ENCODE measurements at places on chromosomes 11 and 22.
A peak's percentile ranks its signal among the peaks of the same experiment; 100 is the strongest.

- no peak for DNase-seq
Measured at GRCh38 chr11:36824349-36824748, 226.3 kb upstream of the RAG2 start.

DNA sequence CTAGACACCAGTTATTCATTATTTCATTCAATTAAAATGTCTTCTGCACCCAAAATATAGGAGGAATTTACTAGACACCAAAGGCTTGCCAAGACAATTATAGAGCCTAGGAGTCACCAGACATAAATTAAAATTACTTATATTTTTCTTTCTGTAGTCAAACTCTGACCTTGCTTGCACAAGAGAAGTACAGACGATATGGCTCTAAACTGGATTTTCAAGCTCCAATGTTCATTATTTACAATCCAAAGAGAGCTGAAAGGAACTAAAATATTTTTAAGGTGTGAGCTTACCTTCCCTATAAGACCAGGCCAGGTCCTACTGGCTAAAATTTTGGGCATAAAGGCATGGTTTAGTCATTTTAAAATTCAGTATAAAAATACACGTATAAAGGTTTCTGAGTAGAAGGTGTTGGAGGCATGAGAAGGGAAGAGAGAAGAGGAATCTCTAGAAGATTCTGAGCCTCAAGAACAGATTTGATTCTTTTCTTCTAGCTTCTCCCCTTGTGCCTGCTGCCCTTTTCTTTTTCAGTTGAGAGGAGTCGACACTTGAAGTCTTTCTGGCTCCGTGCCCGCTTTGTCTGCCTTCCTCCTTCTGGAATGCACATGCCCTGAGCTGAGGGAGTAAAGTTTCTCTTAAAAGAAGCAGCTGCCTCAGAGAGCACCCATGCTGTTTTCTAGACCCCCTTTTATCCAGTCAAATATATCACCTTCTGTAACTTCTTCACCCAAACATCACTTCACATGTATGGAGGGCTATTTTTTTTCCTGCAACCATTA lies 13.5 kb downstream of the C11orf97 start:
- DNase-seq, result no peak

- no peak for DNase-seq
Measured at GRCh38 chr11:36421546-36422155, 88.4 kb downstream of the TRAF6 start.

GRCh38 chr22:21641417-21641788 lies 699 bp upstream of the SDF2L1 start:
- no peak for DNase-seq

GRCh38 chr11:107118025-107118720 lies 99.9 kb upstream of the GUCY1A2 start:
- no peak for DNase-seq

DNA sequence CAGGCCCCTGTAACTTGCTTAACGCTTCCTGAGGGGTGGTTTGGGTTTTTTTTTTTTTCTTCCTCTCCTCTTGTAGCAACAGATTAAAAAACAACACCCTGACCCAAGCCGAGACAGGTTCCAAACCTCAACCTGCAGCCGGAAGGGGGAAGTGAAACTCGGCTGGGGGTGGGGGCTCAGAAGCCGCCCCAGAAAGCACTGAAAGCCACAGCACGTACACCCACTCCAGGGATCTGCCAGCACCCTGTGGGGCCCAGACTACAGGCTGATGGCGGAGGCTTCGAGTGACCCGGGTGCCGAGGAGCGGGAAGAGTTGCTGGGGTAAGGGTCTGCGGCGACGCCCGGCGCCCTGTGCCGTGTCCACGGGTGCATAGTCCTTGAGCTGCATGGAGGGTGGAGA lies at the start of gene LSP1:
Gene LSP1, plus strand, starts transcription at position 208 of the 400 bp plus-strand sequence. Its CDS starts 61 bp downstream, at position 269.
- DNase-seq, result peak; percentile 90

DNA sequence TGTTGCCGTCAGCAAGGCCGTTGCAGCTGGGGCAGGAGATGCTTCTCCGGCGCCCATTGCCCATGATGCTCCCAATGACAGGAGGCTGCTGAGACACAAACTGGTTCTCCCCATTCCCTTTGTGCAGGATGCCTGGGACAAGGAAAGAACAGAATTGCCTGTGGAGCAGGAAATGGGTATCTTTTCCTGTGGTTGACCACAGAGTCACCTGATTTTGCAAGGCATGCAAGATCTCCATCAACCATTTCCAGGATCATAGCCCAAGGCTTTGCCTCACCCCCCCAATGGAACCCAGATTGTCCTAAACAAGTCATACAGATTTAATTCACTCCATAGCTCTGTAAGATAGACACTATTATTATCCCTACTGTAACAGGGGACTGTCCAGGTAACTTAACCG lies 148.1 kb upstream of the NARS2 start:
- no peak for DNase-seq

- no peak for DNase-seq
Measured at GRCh38 chr11:15027011-15027410, 46.4 kb upstream of the CALCB start.

- DNase-seq, result no peak
Measured at GRCh38 chr11:65414776-65415498, 7.7 kb upstream of the NEAT1 start.

DNA sequence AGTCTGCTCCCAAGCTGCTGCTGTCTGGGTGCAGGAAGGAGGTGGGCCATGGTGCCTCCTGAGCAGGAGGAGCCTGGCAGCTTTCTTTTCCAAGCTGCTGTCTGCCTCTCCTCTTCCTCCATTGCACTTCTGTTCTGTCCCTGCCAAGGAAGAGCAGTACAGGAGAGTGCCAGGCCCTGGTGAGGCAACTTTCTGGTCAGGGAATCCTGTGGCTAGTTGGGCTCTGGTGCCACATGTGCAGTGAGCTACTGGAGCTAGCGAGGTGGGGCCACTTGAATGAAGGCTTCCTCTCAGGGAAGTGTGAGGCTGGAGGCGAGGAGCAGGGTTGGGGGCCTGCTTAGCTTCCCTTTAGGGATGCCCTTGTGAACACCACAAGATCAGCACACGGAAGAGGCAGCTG lies 90.0 kb downstream of the TSPAN18 start:
- DNase-seq, result no peak

DNA sequence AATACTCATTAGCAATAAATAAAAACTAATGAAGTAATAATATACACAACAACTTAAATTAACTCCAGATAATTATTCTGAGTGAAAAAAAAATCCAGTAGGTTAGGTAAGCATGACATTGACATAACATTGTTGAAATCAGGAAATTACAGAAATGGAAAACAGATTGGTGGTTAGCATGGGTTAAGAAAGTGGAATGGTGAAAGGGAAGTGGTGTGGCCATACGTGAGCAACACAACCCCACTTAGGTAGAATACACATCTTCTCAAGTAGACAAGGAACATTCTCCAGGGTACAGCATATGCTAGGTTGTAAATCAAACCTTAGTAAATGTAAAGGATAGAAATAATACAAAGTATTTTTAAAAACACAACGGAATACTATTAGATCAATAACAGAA lies 30.2 kb upstream of the CLTCL1 start:
- no peak for DNase-seq

DNA sequence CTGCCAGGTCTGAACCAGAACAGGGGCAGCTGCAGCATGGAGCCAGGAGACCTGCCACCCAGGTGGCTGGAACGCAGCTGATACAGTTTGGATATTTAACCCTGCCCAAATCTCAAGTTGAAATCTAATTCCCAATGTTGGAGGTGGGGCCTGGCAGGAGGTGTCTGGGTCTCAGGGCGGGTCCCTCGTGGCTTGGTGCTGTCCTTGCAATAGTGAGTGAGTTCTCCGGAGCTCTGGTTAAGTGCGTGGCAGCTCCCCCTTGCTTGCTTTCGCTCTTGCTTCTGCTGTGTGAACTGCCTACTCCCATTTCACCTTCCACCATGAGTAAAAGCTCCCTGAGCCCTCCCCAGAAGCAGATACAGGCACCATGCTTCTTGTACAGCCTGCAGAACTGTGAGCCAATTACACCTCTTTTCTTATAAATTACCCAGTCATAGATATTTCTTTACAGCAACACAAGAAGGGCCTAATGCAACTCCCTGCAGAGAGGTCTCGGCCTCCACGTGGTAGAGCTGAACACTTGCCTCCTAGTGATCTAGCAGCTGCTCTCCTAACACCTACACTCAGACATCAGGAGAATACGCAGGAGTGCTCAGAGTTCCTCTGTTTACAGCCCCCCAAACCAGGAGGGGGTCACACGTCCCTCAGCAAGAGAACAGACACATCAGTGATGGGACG lies 203.7 kb downstream of the CTTN start:
- no peak for DNase-seq

- no peak for DNase-seq
Measured at GRCh38 chr11:12122083-12122482, 11.7 kb downstream of the MICAL2 start.

GRCh38 chr22:34886812-34887211 lies 179.1 kb upstream of the ISX start:
- no peak for DNase-seq

DNA sequence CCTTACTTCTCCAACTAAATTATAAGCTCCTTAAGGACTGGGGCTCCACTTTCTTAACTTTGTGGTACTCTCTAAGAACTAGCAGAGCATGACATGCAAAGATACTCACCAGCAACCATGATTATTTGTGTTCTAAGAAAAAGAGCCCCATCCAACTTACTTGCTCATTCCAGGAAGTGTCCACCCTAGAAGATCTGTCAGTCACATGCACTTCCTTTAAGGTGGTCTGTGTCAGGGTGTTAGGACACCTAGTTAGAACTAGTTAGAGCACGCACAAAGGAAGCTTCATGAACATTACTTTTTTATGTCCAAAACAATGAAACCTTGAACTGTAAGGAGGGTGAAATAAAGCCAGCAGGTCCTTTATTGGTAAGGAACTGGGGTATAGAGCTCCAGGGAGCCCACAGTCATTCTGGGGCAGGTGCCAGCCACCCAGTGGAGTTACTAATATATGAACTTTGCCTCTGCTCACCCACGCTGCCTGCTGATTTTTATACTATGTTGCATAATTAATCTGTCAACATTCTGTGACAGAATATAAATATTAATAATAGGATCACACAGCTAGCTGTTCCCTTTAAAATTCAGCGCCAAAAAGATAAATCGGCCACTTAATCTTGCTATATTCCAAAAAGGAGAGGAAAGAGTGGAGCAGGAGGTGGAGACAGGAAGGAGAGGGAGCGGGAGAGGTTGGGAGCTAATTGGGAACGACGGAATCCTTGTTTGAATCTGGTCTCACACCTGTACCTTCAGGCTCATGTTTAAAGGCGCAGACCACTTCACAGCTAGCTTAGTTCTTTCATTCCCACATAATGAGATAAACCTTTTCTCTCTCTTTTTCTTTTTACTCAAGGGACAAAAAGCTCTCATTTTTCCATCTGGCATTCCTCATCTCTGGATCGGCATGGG lies 755.0 kb downstream of the OPCML start:
- no peak for DNase-seq

GRCh38 chr11:10392095-10393079 lies 62.7 kb upstream of the AMPD3 start:
- no peak for DNase-seq

GRCh38 chr11:63510360-63511047 lies 4.6 kb downstream of the LGALS12 start:
- no peak for DNase-seq

- DNase-seq, result no peak
Measured at GRCh38 chr11:102530558-102530957, at the start of gene MMP7. TSS of gene MMP7 (minus strand) at chr11:102530747. CDS start at chr11:102530700, 47 bp downstream.

- DNase-seq, result peak; percentile 54
Measured at GRCh38 chr22:32985899-32986765, 72.0 kb downstream of the SYN3 start.

- DNase-seq, result no peak
Measured at GRCh38 chr22:19974935-19975706, 33.5 kb upstream of the TXNRD2 start.

DNA sequence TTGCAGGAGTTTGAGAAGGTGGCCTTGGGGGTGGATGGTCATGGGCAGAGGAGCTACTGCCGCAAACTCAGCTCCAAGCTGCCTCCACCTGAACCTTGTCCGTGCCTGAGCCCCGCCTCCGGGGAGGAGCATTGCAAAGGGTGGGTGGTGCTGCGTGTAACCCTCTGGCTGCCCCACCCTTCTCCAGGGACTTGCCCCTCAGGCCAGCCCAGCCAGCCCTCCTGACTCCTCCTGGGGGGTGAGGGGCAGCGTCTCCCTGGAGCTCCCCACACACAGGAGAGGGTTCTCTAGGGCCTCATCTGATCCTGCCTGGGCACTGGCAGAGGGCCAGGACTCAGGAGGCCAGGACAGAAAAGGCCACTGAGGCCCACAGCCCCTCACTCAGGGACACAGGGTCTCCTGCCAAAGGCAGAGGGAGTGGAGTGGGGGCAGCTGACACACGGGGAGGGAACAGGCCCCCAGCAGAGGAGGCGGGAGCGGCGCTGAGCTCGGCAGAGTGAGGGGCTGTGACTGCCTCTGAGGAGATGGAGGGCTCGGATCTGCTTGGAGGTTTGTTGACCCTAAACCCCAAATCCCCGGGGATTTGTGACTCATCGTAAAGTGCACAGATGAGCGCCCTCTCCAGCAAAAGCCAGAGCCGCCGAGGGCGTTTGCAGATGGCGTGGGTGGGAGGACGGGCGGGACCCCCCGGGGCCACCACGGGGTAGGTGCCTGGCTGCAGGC lies 12.8 kb downstream of the BRSK2 start:
- DNase-seq, result no peak

GRCh38 chr22:25701056-25701780 lies 40.8 kb upstream of the MYO18B start:
- DNase-seq, result no peak

DNA sequence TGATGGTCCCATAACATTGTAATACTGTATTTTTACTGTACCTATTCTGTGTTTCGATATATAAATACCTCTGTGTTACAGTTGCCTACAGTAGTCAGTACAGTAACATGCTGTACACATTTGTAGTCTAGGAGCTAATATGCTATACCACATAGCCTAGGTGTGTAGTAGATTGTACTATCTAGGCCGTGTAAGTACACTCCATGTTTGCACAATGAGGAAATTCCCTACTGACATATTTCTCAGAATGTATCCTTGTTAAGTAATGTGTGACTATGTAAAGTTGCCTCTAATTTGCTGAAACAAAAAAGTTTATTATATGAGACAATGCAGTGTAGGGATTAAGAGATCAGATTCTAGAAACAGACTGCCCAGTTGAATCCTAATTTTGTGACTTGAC lies 21.3 kb downstream of the CAPRIN1 start:
- no peak for DNase-seq

GRCh38 chr22:19619144-19620009 lies 94.9 kb upstream of the SEPTIN5 start:
- no peak for DNase-seq

GRCh38 chr11:7635137-7635536 lies 38.2 kb downstream of the CYB5R2 start:
- DNase-seq, result no peak

GRCh38 chr11:65111744-65112545 lies at the start of gene TM7SF2:
TSS of gene TM7SF2 (plus strand) at chr11:65111872. CDS start at chr11:65112016, 144 bp downstream.
- peak; percentile 97 for DNase-seq
